ENCODE measurements at places on chromosomes 6 and 20.
A peak's percentile ranks its signal among the peaks of the same experiment; 100 is the strongest.

GRCh38 chr20:39903806-39904465 is 785.1 kb downstream of the MAFB start:
- DNase-seq: no peak

DNA sequence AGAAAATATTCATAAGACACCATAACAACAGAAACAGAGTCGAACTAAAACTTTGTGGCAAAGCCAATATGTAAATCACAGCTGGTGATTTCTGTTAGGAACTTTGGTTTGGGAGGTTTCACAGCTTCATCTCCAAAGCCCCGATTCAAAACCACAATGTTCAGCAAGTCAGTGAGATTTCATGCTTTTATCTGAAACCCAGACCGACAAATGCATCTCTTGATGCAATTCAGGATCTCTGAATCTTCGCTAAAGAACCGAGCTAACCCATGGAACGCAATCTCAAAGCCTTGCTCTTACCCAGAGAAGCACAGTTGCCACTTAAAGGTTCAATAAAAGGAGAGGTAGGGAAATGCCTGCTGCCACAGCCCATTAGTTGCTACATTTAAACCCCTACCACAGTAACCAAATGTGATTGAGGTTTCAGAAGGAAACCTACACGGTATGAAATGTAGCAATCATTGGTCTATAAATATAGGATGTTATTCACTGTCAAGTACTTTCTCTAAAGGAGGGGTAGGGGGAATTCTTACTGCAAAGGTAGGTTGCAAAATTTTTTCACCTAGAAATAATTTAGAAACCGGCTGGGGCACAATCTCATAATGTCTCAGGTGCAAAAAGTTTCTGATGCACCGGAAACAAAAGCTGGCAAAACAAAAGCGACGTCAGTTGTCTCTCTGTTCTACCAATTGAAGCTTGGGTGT is 381.0 kb upstream of the ARID1B start:
- no peak for DNase-seq

- no peak for DNase-seq
Observed at GRCh38 chr6:152748843-152749242, 1.8 kb upstream of the VIP start.

DNA sequence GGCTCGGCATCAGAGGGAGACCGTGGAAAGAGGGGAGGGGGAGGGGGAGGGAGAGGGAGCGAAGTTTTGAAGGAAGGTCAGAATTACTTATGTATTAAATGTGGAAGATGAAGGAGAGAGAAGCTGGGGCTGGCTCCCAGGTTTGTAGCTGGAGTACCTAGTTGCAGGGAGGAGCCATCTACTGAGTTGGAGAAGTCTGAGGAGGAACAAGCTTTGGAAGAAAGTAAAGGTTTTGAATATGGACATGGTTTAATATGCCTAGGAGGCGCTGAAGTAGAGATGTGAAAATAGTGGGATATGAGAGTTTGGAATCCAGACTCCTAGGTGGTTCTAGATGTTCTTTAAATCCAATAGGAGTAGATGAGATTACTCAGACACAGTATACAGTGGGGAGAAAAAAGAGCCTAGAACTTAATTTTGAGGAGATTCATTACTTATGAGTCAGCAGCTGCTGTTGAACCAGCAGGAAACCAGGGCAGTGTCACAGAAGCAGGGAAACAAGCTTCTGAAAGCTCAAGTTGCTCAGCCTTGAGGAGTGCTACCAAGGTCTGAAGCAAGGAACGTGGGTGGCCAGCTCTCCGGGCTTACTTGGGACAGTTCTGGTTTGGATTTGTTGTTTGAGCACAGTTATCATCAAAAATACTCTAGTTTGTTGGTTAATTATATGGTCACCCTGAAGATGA is 149.3 kb downstream of the UTRN start:
- no peak for DNase-seq

DNA sequence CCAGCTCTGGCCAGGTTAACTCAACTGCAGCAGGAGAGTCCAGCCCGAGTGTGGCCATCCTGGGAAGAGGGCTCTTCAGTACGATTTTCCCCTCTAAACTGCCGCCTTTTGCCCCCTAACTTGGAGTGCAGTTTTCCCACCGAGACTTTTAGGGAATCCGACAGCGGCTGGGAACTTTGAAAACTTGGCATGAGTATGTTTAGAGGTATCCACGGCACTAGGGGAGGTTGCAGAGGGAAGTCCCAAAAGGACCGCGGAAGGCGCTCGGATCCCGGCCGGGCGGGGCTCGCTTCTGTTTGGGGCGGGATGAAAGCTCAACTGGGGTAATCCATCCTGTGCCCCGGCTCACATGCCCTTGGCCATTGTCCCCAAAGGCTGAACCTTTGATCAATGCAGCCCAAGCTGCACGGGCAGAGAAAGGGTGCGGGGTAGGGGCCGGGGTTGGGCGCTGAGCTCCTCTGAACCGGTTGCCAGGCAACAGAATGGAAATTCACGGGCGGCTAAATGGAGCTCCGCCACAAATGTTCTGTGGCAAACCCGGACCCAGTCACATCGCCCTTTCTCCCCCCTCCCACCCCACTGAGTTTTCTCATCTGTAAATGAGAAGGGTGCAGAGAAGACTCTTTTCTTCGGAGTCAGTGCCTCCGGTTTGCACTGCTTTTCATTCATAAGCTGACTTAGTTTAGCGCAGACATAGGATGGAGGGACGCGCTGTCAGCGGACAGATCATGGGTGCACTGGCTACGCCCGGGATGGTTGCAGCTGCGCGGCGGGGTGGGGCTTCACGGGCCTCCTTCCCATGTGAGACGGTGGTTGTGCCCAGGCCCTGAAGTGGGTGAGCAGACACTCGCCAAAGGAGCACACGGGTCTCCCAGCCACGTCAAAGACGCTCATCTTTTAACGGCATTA is 2.3 kb downstream of the BMP6 start:
- DNase-seq: peak; percentile 12

GRCh38 chr20:47857569-47858464 is 72.5 kb upstream of the SULF2 start:
- no peak for DNase-seq

GRCh38 chr20:23358923-23359593 is 2.9 kb upstream of the GZF1 start:
- peak; percentile 64 for DNase-seq

- no peak for DNase-seq
Observed at GRCh38 chr6:2054516-2055067, 190.8 kb downstream of the GMDS start.

DNA sequence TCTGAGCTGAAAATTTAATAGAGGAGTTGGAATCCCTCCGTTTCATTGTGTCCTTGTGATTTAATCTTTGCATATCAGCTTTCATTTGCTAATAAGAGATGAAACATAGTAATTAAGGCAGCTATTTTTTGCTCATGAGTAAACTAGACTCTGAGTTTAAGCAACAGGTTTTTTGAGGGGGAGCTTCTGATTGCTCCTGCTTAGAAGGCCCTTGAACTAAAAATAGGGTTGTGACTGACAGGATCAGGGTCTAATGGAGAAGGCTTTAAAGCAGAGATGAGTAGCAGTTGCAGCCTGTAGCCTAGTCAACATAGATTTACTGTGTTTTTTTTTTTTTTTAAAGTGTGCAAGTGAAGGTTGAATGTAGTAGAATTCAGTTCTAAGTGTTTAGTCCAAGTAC is 17.4 kb downstream of the HSF2 start:
- DNase-seq: no peak

DNA sequence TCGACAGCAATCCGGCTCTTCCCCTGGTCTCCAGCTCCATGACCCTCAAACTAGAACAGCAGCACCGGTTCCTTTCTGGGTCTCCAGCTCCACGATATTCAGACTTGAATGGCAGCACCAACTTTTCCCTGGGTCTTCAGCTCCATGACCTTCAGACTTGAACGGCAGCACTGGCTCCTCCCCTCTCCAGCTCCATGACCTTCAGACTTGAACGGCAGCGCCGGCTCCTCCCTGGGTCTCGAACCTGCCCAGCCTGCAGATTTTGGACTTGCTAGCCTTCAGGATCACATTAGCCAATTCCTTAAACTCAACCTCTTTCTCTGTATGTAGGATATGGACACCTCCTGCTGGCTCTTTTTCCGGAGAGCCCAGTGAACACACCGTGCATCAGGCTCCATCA is 350.9 kb downstream of the PREX1 start:
- no peak for DNase-seq

All from HuH-7 (cell line).